Activated CD8-positive, alpha-beta memory T cell treated with anti-CD3 and anti-CD28 coated beads for 48 hours (primary cell): ENCODE measurements at places on chromosomes 1 and 21.

DNA sequence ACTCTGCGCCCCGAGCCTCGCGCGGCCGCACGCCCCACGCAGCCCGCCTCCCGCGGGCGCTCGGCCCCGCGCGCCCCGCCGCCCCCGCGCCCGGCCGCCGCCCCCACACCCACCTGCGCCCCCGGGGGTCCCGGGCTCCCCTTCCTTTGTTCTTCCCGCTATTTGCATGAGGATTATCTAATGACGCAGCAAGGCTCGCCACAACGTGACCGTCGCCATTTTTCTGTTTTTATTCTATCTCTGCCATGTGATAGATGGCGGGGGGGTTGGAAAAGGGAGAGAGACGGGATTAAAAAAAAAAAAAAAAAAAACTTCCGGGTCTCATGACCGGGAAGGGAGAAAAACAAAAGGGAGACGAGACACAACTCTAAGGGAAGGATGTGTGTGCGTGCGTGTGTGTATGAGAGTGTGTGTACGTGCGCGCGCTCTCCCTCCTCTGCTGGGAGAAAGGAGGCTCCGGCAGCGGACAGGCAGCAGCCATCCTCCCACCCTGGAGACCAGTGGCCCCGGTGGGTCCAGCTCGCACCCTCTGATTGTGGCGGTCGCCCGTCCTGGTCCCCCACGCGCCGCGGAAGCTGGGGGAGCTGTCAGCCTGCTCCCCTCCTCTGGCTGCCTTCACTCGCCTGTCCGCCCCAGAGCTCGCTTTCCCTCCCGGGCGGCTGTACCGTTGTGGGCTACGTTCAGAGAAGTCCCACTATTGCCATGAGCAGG is 80.4 kb upstream of the AK4 start:
- DNase-seq: peak; percentile 37

GRCh38 chr1:225114354-225114990 is 185.0 kb downstream of the DNAH14 start:
- DNase-seq: no peak

- DNase-seq: no peak
These were observed 269.2 kb downstream of the NEGR1 start for GRCh38 chr1:72013161-72013560.

- no peak for DNase-seq
These were observed 14.9 kb upstream of the MACF1 start for GRCh38 chr1:39189592-39190041.

- no peak for DNase-seq
These were observed 203.2 kb downstream of the SETD4 start for GRCh38 chr21:35857095-35857494.

- DNase-seq: peak; percentile 71
These were observed 1.0 kb upstream of the S100A2 start for GRCh38 chr1:153566414-153567371.

DNA sequence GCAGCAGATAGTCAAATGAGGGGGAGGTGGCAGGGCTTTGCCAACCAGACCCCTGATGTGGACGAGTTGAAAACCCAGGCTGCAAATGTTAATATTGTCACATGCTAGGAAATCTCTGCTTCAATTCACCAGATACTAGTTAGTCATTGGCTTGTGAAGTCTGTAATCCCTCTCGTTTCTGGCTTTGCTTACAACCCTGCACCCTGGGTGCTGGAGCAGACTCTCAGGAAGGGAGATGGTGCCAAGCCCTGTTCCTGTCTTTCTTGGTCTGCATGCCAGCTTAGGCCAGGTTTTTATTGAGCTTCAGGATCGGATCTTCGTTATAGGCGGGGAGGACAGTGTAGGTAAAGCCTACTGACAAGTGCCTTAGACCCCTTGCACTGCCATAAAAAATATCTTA is 53.3 kb downstream of the MDM4 start:
- no peak for DNase-seq

DNA sequence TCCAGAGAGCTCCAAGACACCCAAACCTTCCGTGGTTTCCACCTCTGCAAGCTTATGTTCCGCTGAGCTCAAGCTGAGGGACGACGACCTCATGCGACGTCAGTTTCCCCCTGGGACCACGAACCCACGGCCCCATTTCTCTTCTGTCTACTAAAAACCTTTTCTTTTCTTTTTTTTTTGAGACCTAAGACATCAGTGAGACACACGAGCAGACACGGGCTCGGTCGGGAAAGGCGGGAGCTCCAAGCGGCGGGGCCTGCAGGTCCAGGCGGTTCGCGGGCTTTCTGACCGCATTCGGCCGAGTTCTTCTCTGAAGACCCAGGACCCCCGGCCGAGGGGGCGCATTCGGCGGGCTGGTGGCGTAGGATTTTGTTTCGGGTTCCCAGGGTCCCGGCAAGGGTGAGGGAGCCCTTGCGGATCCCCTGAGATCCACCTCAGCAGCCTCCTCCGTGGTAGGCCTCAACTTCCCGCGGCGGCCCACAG is 402 bp downstream of the C21orf58 start:
- peak; percentile 17 for DNase-seq

GRCh38 chr21:8998946-8999681 is 1522.3 kb upstream of the TPTE start:
- DNase-seq: no peak

DNA sequence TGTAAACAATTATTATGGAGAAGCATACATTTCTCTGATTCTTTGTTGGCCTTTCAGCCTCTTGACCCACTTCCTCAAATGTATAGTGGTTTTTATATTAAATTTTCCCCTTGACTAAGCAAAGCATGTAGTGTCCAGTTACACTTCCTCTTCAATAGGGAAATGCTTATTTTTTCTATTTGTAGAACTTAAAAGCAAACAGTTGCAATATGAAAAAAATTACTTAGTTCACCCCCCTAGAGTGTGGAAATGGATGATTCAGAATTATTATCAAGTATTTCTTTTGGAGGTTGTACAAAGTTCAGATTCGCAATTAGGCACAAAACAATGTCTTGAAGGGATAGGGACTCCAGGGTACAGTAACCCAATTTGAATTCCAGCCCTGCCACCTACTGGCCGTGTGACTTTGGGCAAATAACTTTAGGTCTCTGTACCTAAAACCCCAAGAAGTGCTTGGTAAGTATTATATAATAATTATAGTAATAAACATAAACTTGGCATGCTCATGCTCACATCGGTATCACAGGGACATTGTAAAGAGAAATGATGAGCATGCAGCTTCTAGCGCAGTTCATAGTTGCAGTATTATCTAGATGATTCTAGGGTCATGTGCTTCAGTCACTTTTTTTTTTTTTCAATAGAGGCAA is 28.6 kb upstream of the IFNGR2 start:
- no peak for DNase-seq

DNA sequence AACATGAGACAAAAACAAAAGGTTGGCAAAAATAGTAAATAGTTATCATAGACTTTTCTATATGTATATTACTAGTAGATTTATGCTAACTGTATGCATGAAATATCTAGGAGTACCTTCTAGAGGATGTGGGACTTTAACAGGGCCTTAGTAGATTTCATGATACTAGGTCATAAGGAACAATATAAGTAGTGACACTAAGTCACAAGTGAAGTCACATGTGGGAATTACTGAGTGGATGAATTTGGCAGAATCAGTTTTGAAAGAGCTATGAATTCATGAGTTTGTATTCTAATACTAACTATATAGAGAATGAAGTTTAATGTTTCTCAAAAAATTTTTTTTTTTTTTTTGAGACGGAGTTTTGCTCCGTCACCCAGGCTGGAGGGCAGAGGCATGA is 53.1 kb upstream of the GPR25 start:
- no peak for DNase-seq

- DNase-seq: no peak
These were observed 10.8 kb upstream of the OSBPL9 start for GRCh38 chr1:51605961-51606723.

DNA sequence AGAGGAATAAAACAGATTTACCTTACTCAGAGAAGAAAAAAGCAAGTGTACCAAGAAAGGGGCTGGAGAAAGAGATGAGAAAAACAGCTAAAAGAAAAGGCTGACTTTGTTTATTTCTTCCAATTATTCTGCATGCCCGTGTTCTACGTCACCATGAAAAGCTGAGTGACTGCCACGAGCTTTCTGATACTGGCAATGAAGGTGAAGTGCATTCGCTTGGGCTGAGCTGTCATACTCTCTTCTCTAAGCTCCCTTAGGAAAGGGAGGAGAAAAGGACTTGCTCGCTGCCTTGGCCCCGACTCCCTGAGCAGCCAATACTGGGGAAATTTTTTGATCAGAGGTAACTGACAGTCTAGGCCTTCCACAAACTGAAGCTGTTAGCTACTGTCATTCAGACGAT is 105.4 kb downstream of the SMYD2 start:
- no peak for DNase-seq

- no peak for DNase-seq
These were observed 456 bp upstream of the SMYD2 start for GRCh38 chr1:214280386-214281020.

GRCh38 chr1:89429062-89429461 is 65.2 kb downstream of the GBP6 start:
- no peak for DNase-seq

DNA sequence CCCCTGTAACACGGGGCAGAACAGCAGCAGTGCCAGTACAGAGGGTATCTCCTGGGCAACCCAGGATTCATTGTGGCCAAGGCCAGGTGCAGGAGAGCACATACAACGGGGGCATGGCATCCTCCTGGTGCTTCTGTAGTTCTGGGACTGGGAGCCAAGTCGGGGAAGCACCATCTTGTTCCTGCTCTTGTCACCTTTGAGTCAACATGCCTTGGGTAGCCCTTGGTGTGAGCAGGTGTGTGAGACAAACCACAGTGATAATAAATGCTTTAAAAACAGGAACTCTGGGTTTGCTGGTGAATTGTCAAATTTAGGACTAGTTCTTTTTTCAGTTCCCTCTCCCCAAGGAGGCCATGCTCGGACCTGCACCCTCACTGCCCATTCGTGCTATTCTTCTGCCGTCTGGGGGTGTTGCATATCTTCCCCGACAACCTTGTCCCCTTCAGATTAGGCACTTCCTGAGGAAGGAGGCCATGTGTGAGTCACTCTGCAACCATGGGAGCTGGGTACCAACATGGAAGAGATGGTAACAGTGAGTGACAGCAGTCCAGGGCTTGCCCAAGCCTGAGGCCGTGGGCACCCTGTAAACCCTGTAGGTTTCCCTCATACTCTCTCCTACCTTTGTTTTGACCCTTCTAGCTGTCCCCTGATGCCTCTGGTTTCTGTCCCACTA is 150.2 kb downstream of the GRIK3 start:
- no peak for DNase-seq

- DNase-seq: no peak
These were observed 10.5 kb downstream of the SPATA46 start for GRCh38 chr1:162366149-162366548.

- DNase-seq: no peak
These were observed 11.8 kb downstream of the CD101 start for GRCh38 chr1:117013309-117013858.

DNA sequence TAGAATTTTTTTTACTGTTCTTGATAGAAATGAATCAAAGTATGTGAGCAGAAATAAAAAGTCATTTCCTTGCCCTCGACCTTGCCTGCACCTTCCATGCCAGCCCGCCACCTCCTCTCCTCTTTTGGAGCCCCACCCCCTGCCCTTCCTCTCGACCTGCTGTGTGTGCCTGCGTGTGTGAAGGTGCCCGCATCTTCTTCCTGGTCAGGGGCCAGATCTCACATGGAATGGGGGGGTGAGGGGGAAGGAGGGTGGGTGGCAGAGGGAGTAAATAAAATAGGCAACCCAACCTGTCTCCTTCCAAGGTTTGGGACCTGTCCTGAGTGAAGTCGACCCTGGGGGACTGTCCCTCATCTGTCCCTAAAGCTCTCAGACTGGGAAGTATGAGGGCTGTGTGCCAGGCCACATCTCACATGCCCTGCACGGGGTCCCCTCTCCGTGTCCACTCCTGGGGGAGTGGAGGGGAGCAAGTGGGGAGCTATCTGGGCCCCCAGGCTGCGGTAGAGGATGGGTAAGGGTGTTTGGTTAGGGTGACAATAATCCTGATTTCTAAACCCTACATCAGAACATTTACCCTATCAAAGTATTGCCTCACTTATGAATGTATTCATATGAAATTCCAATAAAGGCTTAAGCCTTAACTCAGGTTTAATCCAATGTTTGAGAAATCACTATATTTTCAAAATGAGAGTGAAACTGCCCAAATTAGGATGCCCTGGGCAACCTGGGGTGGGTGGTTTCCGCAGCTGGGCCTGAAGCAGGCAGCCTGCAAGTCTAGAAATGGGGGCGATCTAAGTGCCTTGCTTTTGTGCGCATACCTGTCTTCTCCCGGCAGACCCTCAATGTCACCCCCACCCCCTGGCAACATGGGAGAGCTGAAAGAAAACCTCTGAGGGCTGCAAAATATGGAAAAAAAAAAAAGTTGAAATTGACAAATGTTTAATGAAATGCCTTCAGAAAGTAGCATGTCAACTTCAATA is 15.4 kb downstream of the AMPD2 start:
- no peak for DNase-seq

DNA sequence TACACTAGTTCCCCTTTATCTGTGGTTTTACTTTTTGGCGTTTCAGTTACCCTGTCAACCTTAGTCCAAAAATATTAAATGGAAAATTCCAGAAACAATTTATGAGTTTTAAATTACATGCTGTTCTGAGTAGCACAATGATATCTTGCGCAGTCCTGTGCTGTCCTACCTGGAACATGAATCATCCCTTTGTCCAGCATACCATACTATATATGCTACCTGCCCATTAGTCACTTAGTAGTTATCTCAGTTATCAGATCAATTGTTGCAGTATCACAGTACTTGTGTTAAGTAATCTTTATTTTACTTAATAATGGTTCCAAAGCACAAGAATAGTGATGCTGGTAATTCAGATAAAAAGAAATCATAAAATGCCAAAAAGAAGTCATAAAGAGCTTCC is 52.7 kb downstream of the AGBL4 start:
- DNase-seq: no peak

GRCh38 chr21:43608225-43608624 is 51.1 kb downstream of the HSF2BP start:
- no peak for DNase-seq

DNA sequence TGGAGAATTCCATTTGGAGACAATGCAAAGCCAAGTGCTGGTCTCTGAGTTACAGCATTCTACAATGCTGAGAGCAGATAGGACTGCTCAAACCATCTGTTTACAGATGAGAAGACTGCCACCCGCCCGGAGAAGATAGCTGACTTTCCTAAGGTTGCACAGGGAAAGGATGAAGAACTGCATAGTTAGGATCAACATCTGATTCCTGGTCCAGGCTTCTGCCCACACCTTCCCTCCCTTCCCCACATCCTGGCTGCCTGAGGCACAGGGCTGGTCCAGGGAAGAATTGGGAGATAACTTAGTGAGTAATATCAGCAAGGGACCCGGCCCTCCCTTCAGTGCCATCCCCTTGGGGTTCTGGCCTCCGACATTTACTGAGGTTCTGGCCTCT is 2.0 kb downstream of the SERINC2 start:
- no peak for DNase-seq

GRCh38 chr1:240602189-240602588 is 9.8 kb downstream of the GREM2 start:
- no peak for DNase-seq
